ENCODE measurements at places on chromosomes 6 and 20.

DNA sequence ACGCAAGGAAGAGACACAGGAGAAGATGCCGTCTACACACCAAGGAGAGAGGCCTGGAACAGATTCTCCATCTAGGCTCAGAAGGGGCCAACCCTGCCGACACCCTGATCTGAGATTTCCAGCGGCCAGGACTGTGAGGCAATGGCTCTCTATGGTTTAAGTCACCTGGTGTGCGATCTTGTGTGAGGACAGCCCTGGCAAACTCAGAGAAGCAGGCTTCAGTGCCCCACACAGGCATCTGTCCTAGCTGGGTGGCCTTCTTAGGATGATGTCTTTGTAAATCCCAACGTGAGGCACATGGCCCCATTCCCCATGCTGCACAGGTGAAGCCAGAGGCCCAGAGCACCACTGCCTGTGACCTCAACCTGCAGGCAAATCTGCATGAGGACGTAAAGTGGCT lies 87.6 kb upstream of the FRMD1 start:
- no peak for DNase-seq

- DNase-seq: no peak
Measured at GRCh38 chr6:26426691-26427450, 13.4 kb upstream of the BTN3A3 start.

- no peak for DNase-seq
Measured at GRCh38 chr6:90695316-90695715, 108.4 kb upstream of the MAP3K7 start.

- DNase-seq: peak; percentile 80
Measured at GRCh38 chr6:75094614-75095200, 111.1 kb downstream of the COL12A1 start.

GRCh38 chr6:35213824-35214756 lies at the start of gene SCUBE3:
Gene SCUBE3, plus strand, starts transcription at chr6:35213956. Its CDS starts 463 bp downstream, at chr6:35214419.
- DNase-seq: peak; percentile 21

GRCh38 chr6:150681578-150682395 lies 82.1 kb downstream of the PLEKHG1 start:
- no peak for DNase-seq

Measured in fibroblast of skin of left quadriceps (primary cell).